ENCODE measurements at places on chromosomes 2 and 18.

GRCh38 chr2:136381722-136382633, 264.0 kb upstream of the CXCR4 start:
- no peak for DNase-seq

DNA sequence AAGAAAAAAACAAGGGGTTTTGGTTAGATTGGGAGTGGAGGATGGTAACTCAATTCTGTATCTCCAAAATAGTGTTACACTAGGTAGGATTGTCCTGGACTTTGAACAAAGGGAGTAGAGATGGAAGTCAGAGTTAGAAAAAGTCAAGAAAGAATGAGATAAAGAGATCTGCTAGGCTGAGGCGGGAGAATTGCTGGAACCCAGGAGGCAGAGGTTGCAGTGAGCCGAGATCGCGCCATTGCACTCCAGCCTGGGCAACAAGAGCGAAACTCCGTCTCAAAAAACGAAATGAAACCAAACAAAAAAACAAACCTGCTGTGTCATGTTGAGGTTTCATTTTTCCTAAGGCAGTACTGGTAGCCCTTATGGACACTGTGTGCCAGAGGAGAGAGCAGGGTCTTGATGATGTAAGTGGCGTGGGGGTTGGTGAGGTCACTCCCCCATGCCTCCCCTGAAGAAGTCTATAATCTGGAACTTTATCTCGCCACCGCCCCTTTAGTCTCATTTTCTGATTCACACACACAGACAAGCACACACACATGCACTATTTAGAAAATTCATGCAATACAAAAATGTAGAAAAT, 10.5 kb downstream of the DRC1 start:
- DNase-seq, result no peak

DNA sequence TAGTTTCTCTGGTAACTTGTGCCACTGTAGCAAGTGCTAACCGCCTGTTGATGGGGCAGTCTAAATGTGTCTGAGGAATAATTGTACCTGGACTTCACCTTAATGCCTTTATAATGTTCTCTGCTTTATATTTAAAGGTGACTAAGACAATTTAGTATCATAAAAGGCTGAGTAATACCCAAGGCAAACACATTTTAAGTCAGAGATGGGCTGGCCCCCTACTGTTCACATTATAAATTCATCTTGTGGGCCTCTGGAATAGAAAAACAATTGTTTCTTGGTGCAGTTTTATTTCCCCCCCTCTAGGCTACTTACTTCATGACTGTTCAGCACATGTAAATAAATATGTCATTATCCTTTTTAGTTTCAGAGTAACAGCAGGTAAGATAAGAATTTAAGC, 559.3 kb upstream of the PIK3C3 start:
- no peak for DNase-seq

DNA sequence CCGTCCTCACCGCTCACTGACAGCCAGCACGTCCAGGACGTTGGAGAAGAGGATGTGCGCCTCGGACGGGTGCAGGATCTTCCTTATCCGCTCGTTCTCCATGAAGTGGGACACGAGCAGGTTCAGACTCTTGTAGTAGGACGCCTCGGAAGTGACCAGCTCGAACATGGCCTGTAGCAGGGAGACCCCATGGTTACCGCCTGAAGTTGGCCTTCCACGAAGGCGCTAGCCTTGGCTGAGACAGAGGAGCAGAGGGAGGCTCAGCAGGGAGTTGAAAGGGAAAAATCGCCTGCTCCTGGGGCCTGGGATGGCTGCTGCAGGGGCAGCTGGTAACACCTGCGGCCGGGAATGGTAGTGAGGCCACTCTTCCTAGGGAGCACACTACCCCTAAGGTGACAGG, 24.7 kb downstream of the SNORC start:
- no peak for DNase-seq

GRCh38 chr2:69770193-69770702, 28.3 kb downstream of the ANXA4 start:
- peak; percentile 67 for DNase-seq

DNA sequence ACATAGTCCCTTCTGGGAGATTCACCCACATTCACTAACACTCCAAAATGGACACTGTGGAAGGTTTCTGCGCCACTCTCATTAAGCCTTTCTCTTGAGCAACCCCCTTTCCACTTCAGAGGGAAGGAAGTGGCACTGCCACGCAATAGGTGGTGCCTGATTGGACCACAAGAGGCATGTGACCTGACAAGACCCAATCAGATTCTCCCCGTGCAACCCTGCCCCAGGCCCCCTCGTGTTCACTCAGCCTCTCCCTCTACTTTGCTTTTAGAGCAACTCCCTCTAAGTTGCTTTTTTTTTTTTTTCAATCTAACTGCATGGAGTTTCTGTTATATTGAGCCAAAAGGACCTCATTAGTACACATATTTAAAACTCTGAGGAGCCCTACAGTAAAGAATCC, 158.0 kb downstream of the EN1 start:
- DNase-seq, result no peak

DNA sequence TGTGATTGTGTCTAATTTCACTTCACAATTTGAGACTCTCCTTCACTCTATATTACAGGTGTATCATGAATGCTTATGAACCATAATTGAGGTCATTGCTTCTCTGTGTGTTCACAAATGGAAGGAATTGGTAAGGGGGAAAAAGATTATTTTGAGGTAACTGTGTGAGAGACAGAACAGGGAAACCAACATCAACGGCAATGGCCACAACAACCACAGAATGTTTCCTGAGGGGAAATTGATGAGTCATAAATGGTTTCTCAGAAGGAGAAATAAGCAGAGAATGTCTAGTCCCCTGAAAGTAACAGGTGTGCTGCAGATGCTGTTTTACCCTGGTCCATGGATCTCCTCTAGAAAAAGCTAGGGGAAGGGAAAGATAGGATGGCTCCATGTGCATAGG, 361.2 kb upstream of the GALNT5 start:
- peak; percentile 67 for DNase-seq

- DNase-seq, result no peak
These were observed 5.8 kb downstream of the ERMN start for GRCh38 chr2:157319795-157320194.

GRCh38 chr2:100244881-100245605, 77.3 kb downstream of the LONRF2 start:
- peak; percentile 48 for DNase-seq

GRCh38 chr2:37111958-37112357, 27.6 kb downstream of the GPATCH11 start:
- no peak for DNase-seq

- peak; percentile 26 for DNase-seq
These were observed 1410.3 kb upstream of the LRRTM1 start for GRCh38 chr2:81714817-81715216.

- no peak for DNase-seq
These were observed 54.4 kb downstream of the RHBDD1 start for GRCh38 chr2:226890286-226890685.

GRCh38 chr2:166180951-166181812, 53.4 kb upstream of the SCN1A start:
- DNase-seq, result peak; percentile 61

- DNase-seq, result no peak
These were observed 948.7 kb downstream of the TSN start for GRCh38 chr2:122704109-122704563.

GRCh38 chr2:119065146-119065545, 93.4 kb downstream of the C1QL2 start:
- no peak for DNase-seq

- DNase-seq, result no peak
These were observed 18.8 kb downstream of the ZNF407 start for GRCh38 chr18:74616494-74616893.

- DNase-seq, result no peak
These were observed 138.4 kb downstream of the HNMT start for GRCh38 chr2:138102664-138103063.

- no peak for DNase-seq
These were observed 1.5 kb upstream of the EVX2 start for GRCh38 chr2:176085120-176085788.
